ENCODE measurements at places on chromosomes 12 and 14.

DNA sequence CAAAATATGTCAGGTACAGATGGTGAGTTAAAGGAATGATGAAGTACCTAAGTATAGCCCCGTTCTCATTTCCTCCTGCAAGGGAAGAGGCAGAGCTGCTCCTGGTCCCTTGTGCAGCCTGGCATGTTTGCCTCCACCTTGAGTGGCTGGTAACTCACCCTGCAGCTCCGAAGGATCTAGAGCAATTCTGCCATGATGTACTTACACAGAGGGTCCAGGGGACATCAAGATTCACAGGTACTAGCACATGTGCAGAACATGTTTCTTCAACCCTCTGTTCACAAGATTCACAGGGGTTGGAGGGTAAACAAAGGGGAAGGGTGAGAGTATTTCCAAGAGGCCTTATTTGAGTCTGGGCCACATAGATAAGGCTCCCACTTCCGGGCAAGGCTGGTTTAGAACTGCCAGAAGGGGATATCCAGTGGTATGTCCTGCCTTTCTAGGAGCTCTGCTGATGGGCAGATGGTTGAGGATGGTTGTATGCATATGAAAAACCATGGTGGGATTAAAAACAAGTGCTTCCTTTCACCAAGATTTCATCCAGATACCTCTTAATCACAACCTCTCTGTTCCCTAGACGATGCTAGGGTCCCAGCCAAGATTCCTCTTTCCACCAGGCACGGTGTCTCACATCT, 7.7 kb downstream of the DCTN2 start:
- no peaks in the 10 kb centered on the region for H3K4me1 ChIP-seq
- H3K4me3 ChIP-seq: no peak overlapping the region
- peaks cover 83% of the 10 kb centered on the region for H3K36me3 ChIP-seq
- H3K27ac ChIP-seq: no peak overlapping the region
- no peaks in the 10 kb centered on the region for H3K27me3 ChIP-seq

- no peaks in the 10 kb centered on the region for H3K4me1 ChIP-seq
- peak overlapping the region; percentile 61 for H3K4me3 ChIP-seq
- DNase-seq: no peak
- H3K27me3 ChIP-seq: no peaks in the 10 kb centered on the region
- H3K36me3 ChIP-seq: no peaks in the 10 kb centered on the region
These were observed 412.4 kb downstream of the PCNX1 start for GRCh38 chr14:71319666-71320065.

DNA sequence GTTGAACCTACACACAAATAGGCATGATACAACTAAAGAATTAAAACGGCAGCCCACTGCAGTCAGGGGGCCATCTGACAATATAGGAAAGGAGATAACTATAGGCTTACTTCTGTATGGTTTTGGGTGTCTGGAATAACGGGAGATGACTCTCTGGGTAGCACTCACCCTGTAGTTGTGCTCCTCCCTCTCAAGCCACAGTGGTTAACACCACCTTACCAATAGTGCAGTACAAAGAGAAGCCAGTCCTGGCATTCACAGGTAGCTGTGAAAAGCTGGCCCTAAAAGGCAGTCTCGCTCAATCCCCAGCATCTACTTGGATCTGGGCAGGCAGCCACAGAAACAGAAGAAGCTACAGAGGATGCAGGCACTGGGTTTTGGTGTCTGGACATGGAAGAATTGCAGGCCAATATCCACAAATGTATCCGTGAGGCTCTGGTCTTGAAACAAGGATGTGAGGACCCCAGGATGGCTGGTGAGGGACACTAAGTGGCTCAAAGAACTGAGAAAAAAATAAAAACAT, 93.0 kb downstream of the DPF3 start:
- no peaks in the 10 kb centered on the region for H3K27me3 ChIP-seq
- peaks cover 6% of the 10 kb centered on the region for H3K36me3 ChIP-seq
- H3K4me1 ChIP-seq: peaks cover 19% of the 10 kb centered on the region
- DNase-seq: no peak

- peaks cover 4% of the 10 kb centered on the region for H3K4me1 ChIP-seq
- H3K36me3 ChIP-seq: no peaks in the 10 kb centered on the region
- no peak overlapping the region for H3K4me3 ChIP-seq
- DNase-seq: peak; percentile 77
These were observed 3.9 kb upstream of the LRP1 start for GRCh38 chr12:57124261-57124877.

- DNase-seq: peak; percentile 64
- no peak overlapping the region for H3K27ac ChIP-seq
- no peak overlapping the region for H3K4me3 ChIP-seq
- no peaks in the 10 kb centered on the region for H3K36me3 ChIP-seq
- no peaks in the 10 kb centered on the region for H3K4me1 ChIP-seq
These were observed 41.9 kb downstream of the ATP23 start for GRCh38 chr12:57983146-57983857.

DNA sequence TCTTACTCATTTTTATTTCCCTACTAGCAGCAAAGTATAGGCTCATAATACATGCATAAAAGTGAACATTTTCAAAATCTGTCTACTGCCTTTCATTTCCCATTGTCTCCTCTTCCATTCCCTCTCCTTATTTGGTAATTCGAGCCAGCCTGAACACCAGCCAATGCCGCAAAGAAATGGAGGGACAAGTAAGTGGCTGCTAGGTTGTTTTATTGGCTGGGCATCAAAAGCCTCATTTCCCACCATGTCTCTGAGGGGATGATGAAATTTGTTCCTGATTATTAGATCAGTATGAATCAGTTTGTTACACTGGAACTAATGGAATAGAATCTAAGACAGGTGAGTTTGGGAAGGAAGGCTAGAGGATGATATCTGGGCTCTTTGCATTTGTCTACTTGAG, 143.5 kb downstream of the KCNA5 start:
- H3K27ac ChIP-seq: no peak overlapping the region
- H3K27me3 ChIP-seq: peaks cover 4% of the 10 kb centered on the region
- H3K36me3 ChIP-seq: no peaks in the 10 kb centered on the region
- H3K4me3 ChIP-seq: no peak overlapping the region

DNA sequence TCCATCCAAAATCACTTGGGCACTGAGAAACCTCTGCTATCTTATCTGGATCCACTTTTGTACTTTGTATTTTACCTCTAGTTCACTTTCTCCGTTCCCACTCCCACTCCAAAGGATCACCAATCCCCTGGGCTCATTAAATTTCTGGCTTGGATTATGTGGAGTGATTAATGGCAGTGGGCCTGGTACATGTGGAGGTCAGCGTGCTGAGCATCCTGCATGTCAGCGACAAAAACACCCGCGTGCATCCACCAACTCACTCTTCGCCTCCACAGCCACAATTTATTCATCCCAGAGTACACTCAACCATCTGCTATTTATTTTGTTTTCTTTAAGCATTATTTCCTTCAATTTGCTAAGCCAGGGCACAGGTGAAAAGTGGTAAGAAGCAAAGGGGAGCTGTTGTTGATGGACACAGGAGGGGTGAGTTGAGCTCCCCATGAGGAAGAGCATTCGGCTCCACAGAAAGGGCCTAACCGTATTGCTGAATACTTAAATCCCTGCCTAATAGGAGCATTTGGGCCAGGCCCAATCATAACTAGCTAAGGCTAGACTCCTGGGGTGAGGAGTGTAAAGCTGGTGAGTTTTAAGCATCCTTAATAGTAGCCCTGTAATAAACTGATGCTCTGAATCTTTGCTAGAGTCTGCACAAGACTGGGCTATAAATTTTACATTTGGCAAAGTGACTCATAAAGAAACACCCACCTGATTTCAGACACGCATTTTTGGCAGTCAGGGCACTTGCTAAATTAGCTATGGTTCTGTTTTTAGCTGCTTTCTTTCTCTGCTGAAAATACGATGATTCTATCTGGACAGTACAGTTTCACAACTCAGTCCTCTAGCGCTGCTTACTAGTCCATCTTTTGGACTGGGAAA, 137.8 kb downstream of the SLC25A21 start:
- peaks cover 6% of the 10 kb centered on the region for H3K4me1 ChIP-seq
- H3K4me3 ChIP-seq: no peak overlapping the region
- H3K27me3 ChIP-seq: no peaks in the 10 kb centered on the region

GRCh38 chr12:91040096-91040755, 17.6 kb downstream of the KERA start:
- DNase-seq: peak; percentile 21
- H3K4me1 ChIP-seq: no peaks in the 10 kb centered on the region
- H3K27me3 ChIP-seq: no peaks in the 10 kb centered on the region
- no peak overlapping the region for H3K27ac ChIP-seq
- no peak overlapping the region for H3K4me3 ChIP-seq
